Left lung (tissue), 14 donors: ENCODE measurements at places on chromosomes 5 and 9. TPM values are rescaled to one million over a fixed set of nuclear protein-coding genes. Genes with fewer than 3 reads are reported as not detected.

- no peaks in the 10 kb centered on the region for H3K27me3 ChIP-seq
- no peaks in the 10 kb centered on the region for H3K36me3 ChIP-seq
- no peaks in the 10 kb centered on the region for H3K4me1 ChIP-seq
- DNase-seq = no peak
- H3K27ac ChIP-seq = no peak overlapping the region
Observed at GRCh38 chr5:124929000-124929399, 182.6 kb upstream of the ZNF608 start.

GRCh38 chr5:128155776-128156175, 72.2 kb downstream of the SLC12A2 start:
- H3K4me1 ChIP-seq = no peaks in the 10 kb centered on the region
- no peak for DNase-seq
- no peak overlapping the region for H3K27ac ChIP-seq
- H3K27me3 ChIP-seq = no peaks in the 10 kb centered on the region
- no peaks in the 10 kb centered on the region for H3K36me3 ChIP-seq

- no peak overlapping the region for H3K4me3 ChIP-seq
- H3K4me1 ChIP-seq = no peaks in the 10 kb centered on the region
- no peak for DNase-seq
- H3K36me3 ChIP-seq = no peaks in the 10 kb centered on the region
Observed at GRCh38 chr9:117927354-117927753, 223.2 kb downstream of the TLR4 start.

The CDC14B gene
- total RNA-seq = 10.5 TPM

- H3K27ac ChIP-seq = no peak overlapping the region
- no peaks in the 10 kb centered on the region for H3K4me1 ChIP-seq
- no peak for DNase-seq
- H3K4me3 ChIP-seq = no peak overlapping the region
Observed at GRCh38 chr5:136182618-136183017, 10.3 kb downstream of the SMIM32 start.

DNA sequence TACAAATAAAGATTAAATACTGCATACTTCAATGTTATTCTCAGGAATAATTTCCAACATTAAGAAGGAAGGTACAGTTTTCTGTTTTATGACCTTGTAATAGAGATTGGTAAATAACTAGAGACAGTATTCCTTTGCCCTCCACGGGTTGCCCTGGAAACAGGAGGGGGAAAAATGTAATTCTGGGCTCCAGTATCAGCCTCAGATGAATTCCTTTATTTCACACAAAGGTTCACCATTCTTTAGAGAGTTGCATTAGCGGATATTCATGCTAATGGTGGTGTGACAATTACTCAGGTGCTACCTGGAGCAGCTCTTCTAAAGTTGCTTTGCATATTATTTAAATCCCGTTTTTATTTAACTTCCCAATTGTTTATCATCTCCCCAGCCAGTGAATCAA, 42.6 kb downstream of the CETN3 start:
- no peak for DNase-seq
- no peaks in the 10 kb centered on the region for H3K27me3 ChIP-seq
- no peak overlapping the region for H3K4me3 ChIP-seq
- H3K27ac ChIP-seq = no peak overlapping the region
- H3K36me3 ChIP-seq = no peaks in the 10 kb centered on the region

DNA sequence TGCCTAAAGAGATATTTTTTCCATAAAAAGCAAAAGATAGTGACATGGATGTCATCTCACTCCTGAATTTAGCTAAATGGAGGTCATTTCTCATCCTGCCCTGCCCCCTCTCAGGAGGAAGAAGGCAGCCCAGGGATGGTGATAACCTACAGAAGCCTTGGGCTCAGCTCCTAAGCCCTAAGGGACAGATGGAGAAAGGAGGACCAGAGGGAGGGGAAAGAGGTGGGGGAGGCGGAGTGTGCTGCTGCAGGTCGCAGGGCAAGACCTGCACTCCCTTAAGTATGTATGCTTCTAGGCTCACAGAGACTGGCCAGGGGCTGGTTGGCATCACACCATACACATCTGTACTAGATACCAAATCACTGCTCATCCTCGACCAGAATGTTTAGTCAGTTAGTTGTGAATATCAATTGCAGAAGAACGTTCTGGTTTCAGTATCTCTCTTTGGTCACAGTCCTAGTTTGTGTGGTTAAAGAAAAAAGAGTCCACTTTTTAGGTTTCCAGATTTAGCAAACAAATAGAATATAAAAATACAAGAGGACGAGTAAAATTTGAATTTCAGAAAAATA, 18.4 kb upstream of the CDKN2AIPNL start:
- no peaks in the 10 kb centered on the region for H3K4me1 ChIP-seq
- H3K27ac ChIP-seq = no peak overlapping the region
- no peaks in the 10 kb centered on the region for H3K27me3 ChIP-seq

GRCh38 chr9:84283946-84284345, 56.6 kb downstream of the SLC28A3 start:
- no peak for DNase-seq
- no peaks in the 10 kb centered on the region for H3K27me3 ChIP-seq
- no peak overlapping the region for H3K4me3 ChIP-seq
- H3K27ac ChIP-seq = no peak overlapping the region

The MCC gene
- total RNA-seq = 14.4 TPM

DNA sequence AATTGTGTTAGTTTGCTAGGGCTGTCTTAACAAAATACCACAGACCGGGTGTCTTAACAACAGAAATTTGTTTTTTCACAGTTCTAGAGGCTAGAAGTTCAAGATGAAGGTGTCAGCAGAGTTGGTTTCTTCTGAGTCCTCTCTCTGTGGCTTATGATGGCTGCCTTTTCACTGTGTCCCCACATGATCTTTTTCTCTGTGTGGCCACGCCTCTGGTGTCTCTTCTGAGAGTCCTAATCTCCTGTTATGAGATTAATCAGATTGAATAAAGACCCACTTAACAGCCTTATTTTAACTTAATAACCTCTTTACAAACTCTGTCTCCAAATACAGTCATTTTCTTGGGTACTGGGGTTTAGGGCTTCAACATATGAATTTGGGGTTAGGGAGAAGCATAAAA, 561.1 kb downstream of the NR2F1-AS1 start:
- DNase-seq = no peak
- H3K4me3 ChIP-seq = no peak overlapping the region
- H3K27ac ChIP-seq = no peak overlapping the region
- H3K4me1 ChIP-seq = no peaks in the 10 kb centered on the region
- H3K36me3 ChIP-seq = no peaks in the 10 kb centered on the region
- no peaks in the 10 kb centered on the region for H3K27me3 ChIP-seq

The OBP2B gene
- total RNA-seq = not detected

The CD72 gene
- 4.0 TPM for total RNA-seq

- no peak for DNase-seq
- no peak overlapping the region for H3K4me3 ChIP-seq
- H3K27ac ChIP-seq = no peak overlapping the region
- H3K27me3 ChIP-seq = no peaks in the 10 kb centered on the region
- H3K36me3 ChIP-seq = no peaks in the 10 kb centered on the region
Observed at GRCh38 chr9:71519098-71519696, 249.1 kb downstream of the CEMIP2 start.

DNA sequence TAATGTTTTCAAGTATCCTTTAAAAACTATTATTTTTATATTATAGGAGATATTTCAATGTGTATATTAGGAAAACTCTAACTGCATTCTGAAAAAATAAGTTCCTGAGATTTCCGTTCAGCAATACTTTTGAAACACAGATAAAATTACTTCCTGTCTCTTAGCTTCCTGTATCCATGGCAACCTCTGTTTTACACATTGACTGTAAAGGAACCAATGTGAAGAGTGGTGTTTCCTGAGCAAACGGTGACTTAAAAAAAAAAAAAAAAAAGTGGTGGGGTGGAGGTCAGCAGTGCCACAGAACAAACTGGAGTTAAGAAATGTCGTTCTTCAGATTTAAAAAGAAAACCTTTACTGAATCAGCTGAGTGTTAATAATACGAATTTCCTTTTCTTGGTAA, at the start of gene LRRC70:
Gene LRRC70, plus strand, starts transcription at position 280 of the 400 bp plus-strand sequence. CDS start 620 bp downstream, outside the sequence.
- H3K27ac ChIP-seq = peak within 1 kb of the TSS; percentile 64
- no peak within 1 kb of the TSS for H3K4me3 ChIP-seq
- no peaks in the 10 kb centered on the region for H3K36me3 ChIP-seq
- H3K27me3 ChIP-seq = no peaks in the 10 kb centered on the region
- no peak for DNase-seq

The C9orf153 gene
- total RNA-seq = not detected

DNA sequence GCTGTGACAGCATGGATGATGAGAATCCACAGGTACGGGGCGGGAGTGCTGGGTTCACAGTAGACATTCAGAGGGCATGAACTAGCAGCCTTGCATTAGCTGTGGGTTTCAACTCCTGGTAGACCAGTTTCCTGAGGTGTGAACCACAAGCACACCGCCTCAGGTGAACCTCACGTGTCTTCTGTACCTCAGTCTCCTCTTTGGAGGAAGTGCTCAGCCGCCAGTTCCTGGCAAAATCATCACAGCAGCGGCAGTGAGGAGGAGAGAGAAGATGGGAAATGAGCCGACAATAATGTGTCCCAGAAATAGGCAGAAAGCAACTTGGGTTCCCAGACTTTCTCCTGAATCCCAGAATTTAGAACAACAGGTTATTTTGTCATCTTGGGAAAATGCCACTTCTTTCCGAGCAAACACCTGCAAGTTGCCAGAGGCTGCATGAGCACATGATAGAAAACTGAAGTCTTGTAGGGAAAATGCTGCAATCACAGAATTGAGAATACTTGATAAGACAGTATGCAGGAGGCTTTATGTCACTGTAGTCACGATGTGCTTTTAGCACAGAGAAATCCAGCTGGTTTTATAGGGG, 258.5 kb downstream of the AOPEP start:
- no peak for DNase-seq
- H3K27me3 ChIP-seq = no peaks in the 10 kb centered on the region
- no peaks in the 10 kb centered on the region for H3K4me1 ChIP-seq
- H3K36me3 ChIP-seq = no peaks in the 10 kb centered on the region
- H3K4me3 ChIP-seq = no peak overlapping the region
- no peak overlapping the region for H3K27ac ChIP-seq

DNA sequence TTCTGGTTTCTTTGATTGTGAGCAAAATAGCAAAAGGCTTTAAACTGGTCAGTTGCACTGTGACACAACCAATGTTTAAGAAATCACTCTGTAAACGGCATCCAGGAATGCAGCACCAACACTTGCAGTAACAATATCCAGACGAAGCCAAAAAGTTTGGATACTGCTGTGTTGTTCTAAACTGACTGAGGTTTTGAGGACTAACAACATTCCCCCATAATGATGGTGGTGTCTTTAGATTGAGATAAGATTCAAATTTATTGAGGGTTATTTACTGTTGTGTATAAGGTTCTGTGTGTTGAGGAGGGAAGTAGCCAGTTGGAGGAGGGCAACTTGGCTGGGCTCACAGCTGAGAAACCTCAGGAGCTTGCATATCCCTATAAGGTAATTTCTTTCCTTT, 353.6 kb downstream of the BNC2 start:
- peaks cover 4% of the 10 kb centered on the region for H3K4me1 ChIP-seq
- H3K27me3 ChIP-seq = no peaks in the 10 kb centered on the region
- H3K27ac ChIP-seq = no peak overlapping the region
- no peak overlapping the region for H3K4me3 ChIP-seq
- H3K36me3 ChIP-seq = no peaks in the 10 kb centered on the region

The MAMDC4 gene
- total RNA-seq = 16.0 TPM

DNA sequence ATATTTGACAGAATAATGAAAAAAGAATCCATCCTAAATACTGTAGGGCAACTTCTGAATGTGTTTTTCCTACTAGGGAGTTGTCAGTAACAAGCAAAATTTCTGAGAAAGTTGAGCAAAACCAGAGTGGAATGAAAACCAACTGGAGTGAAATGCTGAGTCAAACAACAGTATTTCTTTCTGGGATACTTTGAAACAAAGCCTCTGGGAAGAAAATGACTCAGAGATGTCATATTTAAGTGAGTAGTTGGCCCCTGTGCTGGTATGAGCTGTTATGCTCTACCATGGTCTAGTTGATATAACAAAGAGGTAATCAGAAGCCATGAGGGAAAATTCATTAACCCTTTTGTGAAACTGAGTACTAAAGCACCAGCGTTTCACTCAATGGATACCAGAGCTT, 372.1 kb upstream of the C9orf72 start:
- H3K36me3 ChIP-seq = no peaks in the 10 kb centered on the region
- no peak for DNase-seq
- no peak overlapping the region for H3K4me3 ChIP-seq
- H3K27ac ChIP-seq = no peak overlapping the region
- no peaks in the 10 kb centered on the region for H3K4me1 ChIP-seq
- no peaks in the 10 kb centered on the region for H3K27me3 ChIP-seq

DNA sequence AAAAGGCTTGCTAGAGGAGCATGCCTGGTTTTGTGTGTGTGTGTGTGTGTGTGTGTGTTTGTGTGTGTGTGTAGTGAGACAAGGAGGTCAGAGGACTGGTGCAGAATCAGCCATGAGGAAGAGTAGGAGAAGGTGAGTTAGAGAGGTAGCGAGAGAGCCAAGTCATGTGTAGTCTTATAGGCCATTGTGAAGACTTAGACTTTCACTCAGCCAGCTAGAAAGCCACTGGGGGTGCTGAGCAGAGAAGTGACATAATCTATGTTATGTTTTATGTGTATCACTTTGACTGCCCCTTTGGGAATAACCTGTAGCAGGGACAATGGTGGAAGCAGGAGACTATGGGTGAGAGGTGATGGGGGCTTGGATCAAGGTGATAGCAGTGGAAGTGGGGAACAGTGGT, 180.5 kb upstream of the CLINT1 start:
- no peaks in the 10 kb centered on the region for H3K27me3 ChIP-seq
- H3K4me3 ChIP-seq = no peak overlapping the region
- no peak overlapping the region for H3K27ac ChIP-seq

DNA sequence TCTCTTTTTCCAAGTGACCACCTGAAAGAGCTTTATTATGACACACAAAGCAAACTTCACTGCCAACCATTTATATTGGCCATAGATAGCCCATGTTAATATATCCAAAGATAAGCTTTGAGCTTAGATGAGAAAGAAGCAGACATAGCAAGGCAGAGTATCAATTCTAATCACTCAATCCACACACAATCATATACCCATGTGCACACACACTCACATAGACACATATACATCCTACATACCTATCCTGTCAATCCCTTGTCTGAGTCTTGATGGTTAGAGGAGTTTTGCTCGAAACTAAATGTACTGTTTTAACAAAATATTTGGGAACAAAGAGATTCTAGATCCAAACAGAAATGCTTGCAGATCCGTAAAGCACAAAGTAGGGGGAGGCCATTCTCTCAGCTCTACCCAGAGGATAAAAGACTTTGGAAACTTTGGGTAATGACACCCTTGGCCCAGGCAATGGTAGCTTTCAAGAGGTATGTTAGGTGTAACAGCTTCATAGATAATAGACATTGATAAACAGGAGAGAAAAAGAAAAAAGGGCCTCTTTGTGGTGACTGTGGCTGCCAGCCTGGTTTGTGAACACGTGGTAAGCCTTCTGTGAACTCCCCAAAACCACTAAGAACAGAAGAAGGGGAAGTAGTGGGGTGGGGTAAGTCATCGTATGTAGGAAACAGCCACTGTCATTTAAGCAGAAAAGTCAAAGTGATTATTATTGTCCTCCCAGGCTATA, 121.6 kb downstream of the TLR4 start:
- no peak overlapping the region for H3K4me3 ChIP-seq
- DNase-seq = peak; percentile 36

The FST gene
- 2.1 TPM for total RNA-seq

The FRRS1L gene
- total RNA-seq = not detected

The PRSS3 gene
- total RNA-seq = not detected

The SUB1 gene
- 166 TPM for total RNA-seq

- no peaks in the 10 kb centered on the region for H3K27me3 ChIP-seq
- H3K27ac ChIP-seq = no peak overlapping the region
- H3K4me3 ChIP-seq = no peak overlapping the region
- no peaks in the 10 kb centered on the region for H3K4me1 ChIP-seq
Observed at GRCh38 chr5:179885491-179886090, 22.1 kb downstream of the TBC1D9B start.

- peak overlapping the region; percentile 95 for H3K27ac ChIP-seq
- no peaks in the 10 kb centered on the region for H3K27me3 ChIP-seq
- H3K4me3 ChIP-seq = peak overlapping the region; percentile 55
- peaks cover 60% of the 10 kb centered on the region for H3K4me1 ChIP-seq
- peaks cover 4% of the 10 kb centered on the region for H3K36me3 ChIP-seq
Observed at GRCh38 chr9:35114840-35115628, 628 bp downstream of the ATOSB start.
